ENCODE measurements at places on chromosomes 13 and 19. TPM values are rescaled to one million over a fixed set of nuclear protein-coding genes. Genes with fewer than 3 reads are reported as not detected.

The NUCB1 gene
- 131 TPM for total RNA-seq

The ALOX5AP gene
- total RNA-seq, result 37.9 TPM

The ZNF560 gene
- not detected for total RNA-seq

The BIVM gene
- 29.6 TPM for total RNA-seq

- no peaks in the 10 kb centered on the region for H3K27me3 ChIP-seq
- no peaks in the 10 kb centered on the region for H3K4me1 ChIP-seq
- no peaks in the 10 kb centered on the region for H3K36me3 ChIP-seq
- no peak overlapping the region for H3K27ac ChIP-seq
Measured at GRCh38 chr13:113623491-113624234, 34.3 kb downstream of the ATP4B start.

DNA sequence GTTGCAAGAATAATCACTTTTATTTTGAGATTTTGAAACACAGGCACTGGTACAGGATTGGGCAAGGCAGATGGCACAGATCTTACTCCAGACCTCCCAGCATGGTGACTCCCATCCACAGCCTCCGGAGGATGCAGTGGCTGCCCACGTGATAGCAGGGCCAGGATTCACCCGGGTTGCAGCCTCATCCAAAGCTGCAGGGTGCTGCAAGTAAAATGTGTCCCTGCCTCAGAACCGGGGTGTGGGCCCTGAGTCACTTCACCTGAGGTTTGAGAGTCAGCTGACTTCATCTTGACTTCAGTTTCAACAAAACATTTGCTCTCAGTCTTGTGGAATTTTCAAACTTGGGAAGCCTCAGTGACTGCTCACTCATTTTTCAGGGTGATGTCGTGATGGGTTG, 201.9 kb downstream of the FGF9 start:
- no peaks in the 10 kb centered on the region for H3K27me3 ChIP-seq
- no peak overlapping the region for H3K4me3 ChIP-seq
- DNase-seq, result no peak
- H3K27ac ChIP-seq, result no peak overlapping the region
- H3K4me1 ChIP-seq, result no peaks in the 10 kb centered on the region

DNA sequence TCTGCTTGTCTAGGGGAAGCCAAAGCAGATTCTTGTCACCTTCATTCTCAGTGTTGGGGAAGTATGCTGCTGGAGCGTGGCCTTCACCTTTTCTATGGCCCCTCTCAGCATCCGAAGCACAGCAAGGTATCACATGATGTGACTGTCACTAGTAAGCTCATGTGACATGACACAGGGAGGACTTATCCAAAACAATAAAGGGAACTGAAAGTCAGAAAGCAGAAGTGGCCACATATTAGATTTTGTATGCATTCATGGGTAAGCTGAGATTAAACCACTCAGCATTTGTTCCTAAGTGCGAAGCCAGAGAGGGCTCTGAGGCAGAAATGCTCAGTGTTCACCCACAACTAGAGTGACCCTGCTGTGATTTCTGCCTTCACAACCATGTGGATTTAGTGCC, 72.8 kb upstream of the PCDH8 start:
- DNase-seq, result no peak
- no peak overlapping the region for H3K27ac ChIP-seq
- H3K4me3 ChIP-seq, result no peak overlapping the region
- H3K36me3 ChIP-seq, result no peaks in the 10 kb centered on the region
- peaks cover 7% of the 10 kb centered on the region for H3K4me1 ChIP-seq

DNA sequence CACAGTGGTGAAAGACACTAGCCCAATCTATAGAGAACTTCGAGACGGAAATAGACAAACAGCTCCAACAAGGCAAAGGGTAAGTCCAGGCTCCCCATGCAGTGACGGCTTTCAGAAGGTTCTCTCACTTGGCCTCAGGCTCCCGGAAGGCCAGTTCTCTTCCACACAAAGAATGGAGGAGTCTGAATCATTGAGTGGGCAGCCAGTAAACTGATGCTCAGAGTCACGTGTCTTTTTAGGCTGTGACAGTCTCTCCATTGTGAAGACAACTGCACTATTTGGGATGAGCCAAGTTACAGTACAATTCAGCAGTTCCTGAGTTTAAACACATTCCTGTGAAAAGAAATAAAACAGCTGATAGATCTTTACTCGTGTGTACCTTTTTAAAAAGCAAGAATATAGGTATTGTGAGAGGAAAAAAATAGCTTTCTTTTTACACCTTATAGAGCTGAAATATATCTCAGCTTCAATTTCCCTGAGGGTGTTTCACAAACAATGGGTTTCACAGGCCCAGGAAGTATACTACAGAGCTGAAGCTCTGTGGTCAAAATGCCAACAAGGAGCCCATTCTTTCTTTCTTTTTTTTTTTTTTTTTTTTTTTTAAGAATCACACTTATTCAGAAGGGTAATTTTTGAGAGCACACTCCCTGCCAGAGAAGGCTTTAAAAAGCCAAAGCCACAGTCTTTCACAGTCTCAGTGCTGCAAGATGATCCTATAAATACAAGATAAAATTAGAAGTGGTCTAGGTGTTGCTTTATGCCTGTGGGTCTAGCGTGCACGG, 135.1 kb downstream of the FREM2 start:
- no peaks in the 10 kb centered on the region for H3K36me3 ChIP-seq
- no peaks in the 10 kb centered on the region for H3K4me1 ChIP-seq
- H3K4me3 ChIP-seq, result no peak overlapping the region

- no peaks in the 10 kb centered on the region for H3K4me1 ChIP-seq
- H3K27ac ChIP-seq, result no peak overlapping the region
- DNase-seq, result no peak
Measured at GRCh38 chr13:26050568-26051230, 1.1 kb downstream of the SHISA2 start.

DNA sequence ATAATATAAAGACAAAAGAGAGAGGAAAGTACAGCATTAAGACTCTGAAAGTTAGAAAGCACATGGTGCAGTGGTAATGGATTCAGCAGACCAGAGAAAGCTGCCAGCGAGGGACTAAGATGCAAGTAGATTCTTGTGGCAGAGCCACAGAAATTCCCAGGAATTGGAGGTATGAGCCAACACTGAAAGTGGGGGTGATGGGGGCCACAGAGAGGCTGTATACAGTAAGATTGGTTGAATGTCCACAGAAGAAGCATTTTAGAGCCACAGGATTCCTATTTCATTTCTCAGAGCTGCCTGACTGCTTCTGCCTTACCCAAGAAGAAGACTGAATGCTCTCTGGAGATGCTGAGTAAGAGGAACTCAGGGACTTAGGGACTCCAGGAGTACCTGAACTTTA, 295.0 kb downstream of the LMO7 start:
- H3K27ac ChIP-seq, result no peak overlapping the region
- H3K27me3 ChIP-seq, result no peaks in the 10 kb centered on the region
- no peak overlapping the region for H3K4me3 ChIP-seq
- no peaks in the 10 kb centered on the region for H3K4me1 ChIP-seq

GRCh38 chr13:100530671-100531213, 57.8 kb downstream of the GGACT start:
- H3K4me3 ChIP-seq, result no peak overlapping the region
- H3K27ac ChIP-seq, result peak overlapping the region; percentile 74
- H3K36me3 ChIP-seq, result no peaks in the 10 kb centered on the region
- no peaks in the 10 kb centered on the region for H3K27me3 ChIP-seq

DNA sequence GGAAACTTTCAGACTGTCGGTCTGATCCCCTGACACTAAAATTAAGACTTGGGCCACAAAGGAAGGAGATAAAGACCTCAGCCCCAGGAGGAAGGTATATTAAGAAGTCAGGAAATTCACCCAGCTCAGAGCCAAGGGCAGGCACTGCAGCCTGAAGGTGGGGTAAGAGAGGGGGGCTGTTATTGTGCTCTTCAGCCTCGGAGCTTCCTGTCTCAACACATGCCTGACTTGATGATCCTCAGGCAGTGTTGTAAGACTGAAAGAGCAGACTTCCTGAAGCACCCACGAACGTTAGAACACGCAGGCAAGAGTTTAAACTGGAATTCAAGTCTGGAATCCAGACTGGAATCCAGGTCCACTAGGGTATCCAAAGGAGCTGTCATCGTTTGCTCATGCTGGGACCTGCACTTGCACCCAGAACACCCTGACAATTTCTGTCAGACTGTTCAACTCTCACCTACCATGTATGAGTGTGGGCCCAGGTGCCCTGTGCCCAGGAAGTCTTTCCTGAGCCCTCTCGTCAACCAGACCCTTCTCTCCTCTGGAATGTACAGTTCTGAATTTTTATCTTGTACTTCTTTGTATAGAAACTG, 10.7 kb upstream of the FLT1 start:
- H3K27ac ChIP-seq, result no peak overlapping the region
- H3K36me3 ChIP-seq, result no peaks in the 10 kb centered on the region
- H3K27me3 ChIP-seq, result no peaks in the 10 kb centered on the region
- no peak for DNase-seq
- H3K4me1 ChIP-seq, result no peaks in the 10 kb centered on the region

GRCh38 chr13:50798923-50799322, 44.6 kb downstream of the DLEU7 start:
- no peaks in the 10 kb centered on the region for H3K27me3 ChIP-seq
- H3K4me1 ChIP-seq, result no peaks in the 10 kb centered on the region
- DNase-seq, result no peak
- H3K36me3 ChIP-seq, result no peaks in the 10 kb centered on the region
- no peak overlapping the region for H3K27ac ChIP-seq

- H3K4me3 ChIP-seq, result peak overlapping the region; percentile 11
- H3K27ac ChIP-seq, result no peak overlapping the region
- peaks cover 13% of the 10 kb centered on the region for H3K4me1 ChIP-seq
- H3K36me3 ChIP-seq, result no peaks in the 10 kb centered on the region
- H3K27me3 ChIP-seq, result no peaks in the 10 kb centered on the region
Measured at GRCh38 chr19:5048091-5048726, 79.3 kb downstream of the KDM4B start.

- no peaks in the 10 kb centered on the region for H3K27me3 ChIP-seq
- H3K27ac ChIP-seq, result peak overlapping the region; percentile 52
- no peaks in the 10 kb centered on the region for H3K36me3 ChIP-seq
- DNase-seq, result no peak
Measured at GRCh38 chr19:46056536-46056935, 15.7 kb upstream of the IGFL4 start.

DNA sequence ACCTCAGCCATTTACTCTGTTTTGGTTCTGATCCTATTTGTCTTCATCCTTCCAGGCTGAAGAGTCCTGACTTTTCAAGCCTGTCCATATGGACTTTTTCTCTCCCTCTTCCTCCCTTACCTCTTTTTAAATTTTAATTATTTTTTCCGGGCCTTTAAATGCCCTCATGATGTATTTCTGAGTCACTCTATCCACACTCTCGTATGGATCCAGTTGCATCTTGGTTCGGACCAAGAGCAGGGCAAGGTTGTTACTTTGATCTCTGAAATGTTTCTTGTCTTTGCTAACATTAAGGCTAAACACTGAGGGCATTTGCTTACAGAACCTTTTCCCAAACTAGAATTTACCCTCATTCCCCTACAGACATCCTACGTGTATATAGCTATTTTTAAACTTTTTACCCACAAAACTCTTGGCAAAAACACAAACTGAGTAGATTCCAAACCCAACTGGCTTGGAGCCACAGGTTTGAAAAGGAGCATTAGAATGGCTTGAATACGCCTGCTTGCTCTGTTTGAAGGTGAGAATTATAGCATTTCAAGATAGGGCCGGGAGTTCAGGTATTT, 47.4 kb upstream of the SERPINE3 start:
- H3K4me3 ChIP-seq, result no peak overlapping the region
- H3K27me3 ChIP-seq, result no peaks in the 10 kb centered on the region
- no peak overlapping the region for H3K27ac ChIP-seq
- H3K36me3 ChIP-seq, result no peaks in the 10 kb centered on the region

DNA sequence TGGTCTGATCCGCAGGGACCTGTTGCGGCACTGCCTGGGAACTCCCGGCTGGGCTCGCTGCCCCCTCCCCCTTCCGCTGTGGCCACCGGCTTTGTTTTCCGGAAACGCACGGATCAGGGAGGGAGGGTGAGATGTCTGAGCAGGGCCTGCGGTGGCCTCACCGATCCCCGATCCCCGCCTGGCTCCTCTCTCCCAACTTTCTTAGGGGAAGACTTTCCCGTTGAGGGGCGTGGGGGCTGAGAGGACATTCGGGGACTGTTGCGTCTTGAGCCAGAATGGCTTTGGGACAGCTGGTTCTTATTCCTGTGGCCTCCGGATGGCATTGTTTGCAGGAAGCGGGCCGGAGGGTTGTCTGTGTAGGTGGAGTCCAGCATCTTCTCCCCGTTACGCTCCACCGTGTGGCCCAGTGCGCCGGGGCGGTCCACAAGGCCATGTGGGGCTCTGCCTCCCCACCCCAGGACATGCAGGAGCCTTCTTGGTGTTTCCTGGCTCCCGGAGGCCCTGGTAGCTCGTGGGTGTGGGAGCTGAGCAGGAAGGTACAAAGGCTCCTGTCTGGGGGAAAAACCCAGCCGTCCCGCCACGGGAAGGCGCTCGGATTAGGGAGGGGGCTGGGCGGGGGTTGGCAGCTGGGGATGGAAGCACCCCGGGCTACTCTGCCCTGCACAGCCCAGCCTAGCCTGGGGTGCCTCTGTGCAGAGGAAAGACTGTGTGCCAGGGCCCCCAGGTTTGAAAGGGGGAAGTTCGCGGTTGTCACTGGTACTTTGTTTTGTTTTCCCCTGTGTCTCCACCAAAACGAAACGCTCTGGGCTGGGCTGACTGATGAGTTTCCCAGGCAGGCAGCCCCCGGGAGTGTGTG, 1.3 kb downstream of the CSNK1G2 start:
- H3K36me3 ChIP-seq, result no peaks in the 10 kb centered on the region
- H3K27ac ChIP-seq, result peak overlapping the region; percentile 90
- H3K4me1 ChIP-seq, result peaks cover 15% of the 10 kb centered on the region

DNA sequence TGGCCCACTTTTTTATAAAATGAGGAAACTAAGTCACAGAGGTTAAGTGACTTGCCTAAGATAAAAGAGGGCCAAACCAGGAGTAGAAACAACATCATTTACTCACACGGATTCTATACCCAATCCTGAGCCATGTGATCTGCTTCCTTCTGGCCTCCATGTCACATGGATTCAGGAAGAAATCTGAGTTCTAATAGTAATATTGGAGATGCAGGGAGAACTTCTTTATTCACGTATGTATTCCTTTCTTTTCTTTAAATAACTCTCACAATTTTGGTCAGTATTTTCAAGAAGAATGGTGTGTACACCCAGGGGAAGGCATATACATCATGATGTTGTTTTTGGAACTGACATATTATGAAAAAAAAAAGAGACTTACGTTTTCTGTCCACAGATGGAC, 1.8 kb downstream of the POSTN start:
- H3K27ac ChIP-seq, result peak overlapping the region; percentile 33
- no peak for DNase-seq
- no peaks in the 10 kb centered on the region for H3K4me1 ChIP-seq
- no peaks in the 10 kb centered on the region for H3K27me3 ChIP-seq

GRCh38 chr13:60000081-60000480, 163.6 kb downstream of the DIAPH3 start:
- no peaks in the 10 kb centered on the region for H3K36me3 ChIP-seq
- H3K27me3 ChIP-seq, result no peaks in the 10 kb centered on the region
- no peak overlapping the region for H3K27ac ChIP-seq
- no peak overlapping the region for H3K4me3 ChIP-seq
- no peaks in the 10 kb centered on the region for H3K4me1 ChIP-seq

GRCh38 chr13:95426631-95427030, 125.4 kb upstream of the ABCC4 start:
- H3K4me1 ChIP-seq, result no peaks in the 10 kb centered on the region
- no peaks in the 10 kb centered on the region for H3K27me3 ChIP-seq
- no peaks in the 10 kb centered on the region for H3K36me3 ChIP-seq
- no peak overlapping the region for H3K27ac ChIP-seq

Data from breast epithelium (tissue), 4 donors.